Stimulated activated CD4-positive, alpha-beta T cell treated with anti-CD3 and anti-CD28 coated beads, Interleukin-1b, Interleukin-23, amount 100 ng/mL, for 1 hour (primary cell): ENCODE measurements at places on chromosomes 5 and 9.

DNA sequence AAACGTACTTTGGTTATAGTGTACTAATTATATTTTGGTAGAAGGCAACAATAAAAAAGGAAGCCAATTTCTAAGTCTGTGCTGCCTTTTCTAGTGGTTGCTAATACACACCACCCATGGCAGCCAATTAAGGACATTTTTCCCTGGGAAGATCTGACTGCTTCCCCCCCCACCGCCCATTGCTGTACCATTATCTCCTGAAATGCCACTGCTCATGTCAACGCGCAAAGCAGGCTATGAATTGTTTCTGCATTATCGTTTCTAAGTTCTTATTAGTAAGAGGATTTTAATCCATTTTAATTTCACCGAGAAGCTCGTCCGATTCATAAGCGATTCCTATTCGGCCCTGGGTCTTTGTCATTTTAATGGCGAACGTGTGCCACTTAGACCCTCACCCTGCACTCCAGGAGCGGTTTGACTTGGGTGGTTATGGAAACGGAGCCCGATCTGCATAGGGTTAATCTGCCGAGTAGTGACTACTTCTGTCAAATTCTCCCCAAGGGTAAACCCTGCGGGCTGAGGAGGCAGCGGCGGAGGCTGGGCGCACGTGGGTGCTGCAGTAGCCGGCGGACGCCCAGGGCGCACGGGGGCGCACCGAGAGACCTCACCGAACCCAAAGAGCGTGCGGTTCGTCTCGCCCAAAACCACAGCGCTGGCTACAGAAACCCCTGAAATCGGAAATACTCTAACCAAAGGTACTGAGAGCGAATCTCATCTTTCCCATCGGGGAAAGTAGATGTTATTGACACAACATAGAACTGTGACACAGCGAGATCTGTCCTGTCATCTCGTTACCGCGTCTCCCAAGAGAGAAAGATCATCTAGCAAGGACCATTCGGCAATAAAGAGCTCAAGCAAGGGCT, 55.8 kb upstream of the SHC3 start:
- no peak for DNase-seq

DNA sequence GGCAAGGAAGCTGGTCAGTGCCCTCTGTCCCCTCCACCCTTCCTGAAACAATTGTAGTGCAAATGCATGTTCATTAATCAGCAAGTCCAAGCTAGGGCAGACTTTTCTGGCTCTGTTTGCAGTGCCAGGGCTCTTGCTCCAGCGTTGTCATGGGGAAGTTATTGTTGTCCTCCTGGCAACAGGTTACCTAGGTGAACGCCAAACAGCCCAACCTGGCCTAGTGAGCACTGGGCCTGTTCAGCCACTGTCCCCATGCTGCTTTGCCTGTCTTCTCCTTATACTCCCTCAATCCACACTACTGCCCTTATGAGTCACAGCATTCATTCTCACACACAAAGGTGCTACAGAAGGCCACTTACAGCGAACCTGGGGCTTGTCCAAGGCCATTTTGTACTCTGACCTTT, 34.5 kb upstream of the GLIS3 start:
- no peak for DNase-seq

DNA sequence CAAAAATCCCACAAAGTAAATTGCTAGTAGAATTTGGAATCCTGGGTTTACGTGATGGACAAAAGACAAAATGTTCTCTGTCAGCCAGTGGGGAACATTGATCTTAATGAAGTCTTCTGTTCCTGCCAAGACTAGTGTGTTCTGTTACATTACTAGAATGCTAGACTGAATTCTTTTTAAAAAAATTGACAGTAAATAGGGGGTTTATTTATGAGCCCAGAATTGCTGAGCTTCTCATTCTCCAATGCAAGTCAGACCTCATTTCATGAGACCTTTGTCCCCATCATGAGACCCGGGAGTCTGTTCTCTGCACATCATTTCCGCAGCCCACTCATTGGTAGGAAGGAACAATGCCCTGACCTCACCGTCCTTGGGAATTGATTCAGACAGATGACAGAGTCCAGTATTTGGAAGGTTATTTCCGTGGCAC, 173.8 kb upstream of the OTULINL start:
- no peak for DNase-seq

- DNase-seq = no peak
Measured at GRCh38 chr9:90268613-90269012, 374.0 kb downstream of the DIRAS2 start.

DNA sequence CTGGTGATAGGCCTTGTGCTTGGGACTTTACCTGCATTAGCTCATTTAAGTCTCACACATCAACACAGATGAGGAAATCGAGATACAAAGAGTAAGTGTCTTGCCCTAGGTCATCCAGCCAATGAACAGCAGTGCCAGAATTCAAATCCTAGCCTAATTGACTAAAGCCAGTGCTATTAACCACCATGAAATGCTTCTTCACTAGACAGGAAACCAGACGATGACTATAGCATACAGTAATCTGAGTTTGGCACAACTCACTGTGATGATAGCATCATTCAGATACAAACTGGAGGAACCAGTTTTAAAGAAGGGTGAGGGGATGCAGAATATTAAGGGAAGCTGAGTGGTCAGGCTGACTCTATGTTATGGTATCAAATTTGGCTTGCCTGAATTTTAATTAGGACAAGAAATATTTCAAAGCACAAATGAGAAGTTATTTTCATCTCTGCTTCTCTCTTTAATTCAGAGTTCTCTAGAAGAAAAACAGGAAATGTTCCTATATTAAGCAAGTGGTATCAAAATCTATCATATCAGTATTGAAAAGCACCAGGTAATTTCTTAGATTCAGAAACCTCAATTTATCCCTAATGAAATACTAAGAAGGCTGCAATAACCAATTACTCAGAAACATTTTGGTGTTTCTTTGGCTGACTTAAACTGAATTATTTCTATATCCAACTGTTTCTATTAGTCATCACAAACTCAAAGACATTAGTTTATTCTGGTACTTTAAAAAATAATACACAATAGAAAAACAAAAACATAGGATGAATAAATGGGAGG, 147.0 kb upstream of the RASA1 start:
- DNase-seq = no peak

DNA sequence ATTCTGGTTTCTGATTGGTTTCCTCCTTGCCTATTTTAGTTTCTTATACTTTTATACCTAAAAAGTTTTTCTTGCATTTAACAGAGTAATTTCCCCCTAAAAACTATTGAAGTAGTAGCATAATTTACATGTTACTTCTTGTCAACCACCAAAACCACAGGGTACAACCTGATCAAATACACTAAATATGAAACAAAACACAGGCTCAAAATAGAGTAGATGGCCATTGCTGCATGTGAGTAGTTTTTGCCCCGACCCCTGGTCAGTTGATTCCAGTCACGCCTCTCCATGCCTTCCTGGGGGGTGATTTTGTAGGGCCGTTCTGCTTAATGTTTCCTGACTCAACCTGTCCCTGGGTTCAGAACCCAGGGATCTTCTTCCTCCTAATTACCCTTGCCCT, 101.8 kb downstream of the TLE4 start:
- DNase-seq = no peak

DNA sequence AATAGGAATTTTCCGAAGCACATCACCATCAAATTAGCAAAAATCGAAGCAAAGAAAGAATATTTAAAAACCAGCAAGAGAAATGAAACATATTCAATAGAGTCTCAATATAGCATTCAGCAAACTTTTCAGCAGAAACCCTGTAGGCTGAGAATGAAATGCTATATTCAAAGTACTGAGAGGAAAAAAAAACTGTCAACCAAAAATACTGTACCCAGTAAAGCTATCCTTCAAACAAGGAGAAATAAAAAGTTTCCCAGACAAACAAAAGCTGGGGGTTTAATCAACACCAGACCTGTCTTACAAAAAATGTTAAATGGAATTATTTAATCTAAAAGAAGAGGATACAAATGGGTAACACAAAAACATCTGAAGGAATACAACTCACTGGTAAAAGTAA, 116.0 kb downstream of the TRPM3 start:
- DNase-seq = no peak

DNA sequence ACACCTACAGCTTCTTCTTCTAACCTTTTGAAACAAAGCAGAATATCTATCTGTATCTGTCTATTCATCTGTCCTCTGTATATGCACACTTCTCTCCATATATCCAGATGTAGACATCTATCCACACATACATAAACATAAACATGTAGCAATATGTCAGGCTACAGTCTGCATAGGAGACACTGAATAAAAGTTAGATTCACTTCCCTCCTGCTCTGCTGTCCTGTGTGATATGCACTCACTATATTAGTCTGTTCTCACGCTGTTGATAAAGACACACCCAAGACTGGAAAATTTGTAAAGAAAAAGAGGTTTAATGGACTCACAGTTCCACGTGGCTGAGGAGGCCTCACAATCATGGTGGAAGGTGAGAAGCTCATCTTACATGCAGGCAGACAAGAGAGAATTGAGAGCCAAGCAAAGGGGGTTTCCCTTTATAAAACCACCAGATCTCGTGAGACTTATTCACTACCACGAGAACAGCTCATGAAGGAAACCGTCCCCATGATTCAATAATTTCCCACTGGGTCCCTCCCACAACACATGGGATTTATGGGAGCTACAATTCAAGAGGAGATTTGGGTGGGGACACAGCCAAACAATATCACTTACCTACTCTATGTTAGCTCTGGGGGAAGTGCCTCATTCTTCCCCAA, 24.1 kb downstream of the RANBP3L start:
- no peak for DNase-seq

GRCh38 chr5:160466889-160467554, 45.4 kb downstream of the PTTG1 start:
- DNase-seq = no peak

- DNase-seq = no peak
Measured at GRCh38 chr5:159198063-159199036, 11.0 kb downstream of the RNF145 start.

- no peak for DNase-seq
Measured at GRCh38 chr5:154884424-154884823, 26.0 kb downstream of the CNOT8 start.

GRCh38 chr9:136613824-136614371, 48.8 kb upstream of the EGFL7 start:
- no peak for DNase-seq

DNA sequence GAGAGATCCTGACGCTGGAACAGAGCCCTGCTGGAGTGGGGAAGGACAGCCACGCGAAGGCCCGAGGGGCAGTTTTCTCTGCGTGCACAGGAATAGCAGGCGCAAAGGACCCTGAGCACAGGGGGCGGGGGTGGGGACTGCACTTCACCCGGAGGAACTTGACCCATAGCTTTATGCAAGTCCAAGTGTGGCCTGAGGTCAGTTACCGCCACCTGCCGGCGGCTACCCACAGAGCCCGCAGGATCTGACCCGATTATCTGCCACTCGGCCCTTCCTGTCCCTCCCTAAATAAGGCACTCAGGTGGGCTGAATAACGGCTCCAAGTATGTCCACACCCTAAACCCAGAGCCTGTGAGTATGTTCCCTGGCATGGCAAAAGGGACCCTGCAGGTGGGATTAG, 65.4 kb upstream of the FCN1 start:
- DNase-seq = no peak

DNA sequence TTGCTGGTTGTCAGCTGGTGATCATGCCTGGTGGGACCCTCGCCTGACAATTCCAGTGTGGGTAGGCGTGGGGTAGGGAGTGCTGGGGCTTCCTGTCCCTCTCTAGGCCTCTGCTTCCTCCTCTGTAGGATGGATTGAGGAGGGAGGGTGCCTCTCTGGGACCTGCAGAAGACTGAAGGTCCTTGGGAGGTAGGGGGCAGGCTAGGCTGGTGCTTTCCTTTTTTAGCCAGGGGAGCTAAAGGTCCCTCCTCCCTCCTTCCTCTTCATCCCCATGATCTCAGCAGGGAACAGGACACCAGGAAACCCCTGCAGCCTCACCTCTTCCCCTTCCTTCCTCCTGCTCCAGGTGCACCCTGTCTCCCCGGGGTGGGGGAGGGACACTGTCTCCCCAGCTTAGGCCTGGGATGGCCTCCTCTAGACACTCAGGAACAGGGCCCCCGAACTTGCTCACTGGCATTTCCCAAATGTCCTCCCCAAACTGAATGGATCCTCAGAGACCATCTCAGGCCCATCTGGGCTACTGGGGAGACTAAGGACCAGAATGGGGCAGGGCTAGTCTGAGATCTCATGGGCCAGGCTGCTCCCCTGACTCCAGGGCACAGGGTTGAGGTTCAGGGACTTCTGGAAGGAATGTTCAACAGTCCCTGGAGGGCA, 8.4 kb downstream of the SH2D3C start:
- DNase-seq = no peak

DNA sequence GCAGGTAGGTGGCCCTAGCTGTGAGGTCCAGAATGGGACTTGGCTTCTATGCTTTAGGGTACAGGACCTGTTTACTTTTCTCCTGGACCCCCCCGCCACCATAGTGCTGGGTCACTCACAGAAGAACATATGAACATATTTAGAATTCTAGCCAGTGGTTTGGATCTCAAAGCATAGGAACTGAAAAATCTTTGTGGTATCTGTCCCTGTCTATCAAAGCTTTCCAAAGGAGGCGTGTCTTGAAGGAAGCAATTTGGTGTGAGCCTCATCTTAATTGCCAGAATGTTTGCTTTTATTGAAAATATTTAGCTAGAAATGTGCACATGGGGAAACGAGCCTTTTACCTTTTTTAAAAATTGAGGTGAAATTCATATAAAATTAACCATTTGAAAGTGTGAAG, 6.2 kb downstream of the PHF2 start:
- DNase-seq = no peak

GRCh38 chr9:125756518-125756917, 9.3 kb downstream of the PBX3 start:
- DNase-seq = no peak

DNA sequence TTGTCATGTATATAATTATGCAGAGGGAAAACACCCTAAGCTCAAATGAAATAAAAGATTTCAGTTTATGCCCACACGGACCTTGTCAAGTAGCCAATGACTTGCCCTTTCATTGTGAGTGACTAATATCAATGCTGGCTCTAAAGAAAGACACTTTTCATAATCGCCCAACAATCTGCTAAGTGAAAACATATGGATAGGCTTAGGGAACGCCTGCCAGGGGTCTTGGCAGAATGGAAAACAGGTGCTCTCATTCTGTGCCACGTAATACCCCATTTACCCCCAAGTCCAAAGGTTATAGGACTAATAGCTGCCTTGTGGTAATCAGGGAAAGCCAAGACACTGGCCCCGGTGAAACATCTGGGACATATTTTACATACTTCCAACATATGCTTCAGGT, 157.7 kb downstream of the SLF1 start:
- no peak for DNase-seq

DNA sequence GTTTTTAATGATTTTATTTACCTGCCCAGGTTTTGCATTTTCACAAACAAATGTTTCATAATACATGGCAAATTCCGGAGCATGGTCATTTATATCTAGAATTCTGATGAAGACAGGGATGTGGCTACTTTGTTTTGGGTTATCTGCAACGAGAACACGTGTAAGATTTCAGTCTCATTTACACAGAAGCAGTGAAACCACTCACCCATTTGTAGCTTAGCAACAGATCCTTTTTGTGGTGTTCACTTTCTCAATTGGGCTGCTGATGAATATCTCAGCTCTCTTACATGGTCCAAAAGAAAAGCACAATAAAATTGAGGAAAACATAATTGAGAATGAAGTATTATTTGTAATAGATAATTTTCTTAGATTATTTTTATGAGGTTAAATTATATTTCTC, 148.6 kb downstream of the CDH9 start:
- no peak for DNase-seq

- DNase-seq = no peak
Measured at GRCh38 chr9:136860529-136860928, 5.6 kb downstream of the EDF1 start.

- no peak for DNase-seq
Measured at GRCh38 chr5:2740876-2741555, 10.5 kb downstream of the IRX2 start.
